ENCODE measurements at places on chromosomes 12 and 14.

DNA sequence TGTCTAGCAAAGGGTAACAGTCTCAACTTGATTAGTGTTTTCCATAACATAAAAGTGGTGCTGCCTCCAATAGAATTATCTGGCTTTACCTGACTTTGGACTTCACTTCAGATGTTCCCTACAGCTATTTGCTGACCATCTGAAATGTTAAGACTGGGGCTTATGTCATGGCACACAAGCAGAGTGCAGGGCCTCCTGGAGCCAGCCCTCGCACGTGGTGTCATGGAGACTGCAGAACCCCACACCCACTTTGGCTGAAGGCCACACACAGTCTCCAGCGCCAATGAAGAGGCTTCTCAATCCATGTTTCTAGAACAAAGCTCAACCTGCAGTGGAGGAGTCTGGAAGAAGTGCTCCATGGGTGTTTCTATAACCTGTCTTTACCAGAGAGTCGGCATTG lies 169.6 kb upstream of the FRMD6 start:
- no peak for DNase-seq

GRCh38 chr12:99372257-99372920 lies 275.2 kb upstream of the GARIN6 start:
- no peak for DNase-seq

- no peak for DNase-seq
Measured at GRCh38 chr12:19970116-19970515, 398.2 kb upstream of the PDE3A start.

- peak; percentile 67 for DNase-seq
Measured at GRCh38 chr14:22973217-22974032, 8.9 kb downstream of the AJUBA start.

GRCh38 chr12:42282294-42282693 lies 43.6 kb downstream of the ZCRB1 start:
- no peak for DNase-seq

DNA sequence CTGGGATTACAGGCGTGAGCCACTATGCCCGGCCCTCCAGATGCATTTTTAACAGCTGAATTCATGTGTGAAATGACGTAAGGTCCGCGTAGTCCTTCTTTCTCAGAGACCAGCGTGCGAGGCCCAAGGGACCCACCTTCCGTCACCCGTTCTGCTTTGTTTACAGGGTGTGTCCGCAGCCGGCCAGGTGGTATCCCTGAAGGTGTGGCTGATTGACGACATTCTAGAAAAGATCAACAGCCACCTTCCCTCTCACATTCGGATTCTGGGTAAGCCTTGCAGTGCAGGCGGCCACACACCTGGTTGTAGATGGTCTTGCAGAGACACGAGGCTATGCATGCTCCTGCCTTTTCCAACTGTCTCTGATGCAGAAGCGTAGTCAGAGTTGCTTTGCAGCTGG lies 9.9 kb downstream of the PUS1 start:
- no peak for DNase-seq

- no peak for DNase-seq
Measured at GRCh38 chr12:111429828-111430432, 24.2 kb downstream of the SH2B3 start.

DNA sequence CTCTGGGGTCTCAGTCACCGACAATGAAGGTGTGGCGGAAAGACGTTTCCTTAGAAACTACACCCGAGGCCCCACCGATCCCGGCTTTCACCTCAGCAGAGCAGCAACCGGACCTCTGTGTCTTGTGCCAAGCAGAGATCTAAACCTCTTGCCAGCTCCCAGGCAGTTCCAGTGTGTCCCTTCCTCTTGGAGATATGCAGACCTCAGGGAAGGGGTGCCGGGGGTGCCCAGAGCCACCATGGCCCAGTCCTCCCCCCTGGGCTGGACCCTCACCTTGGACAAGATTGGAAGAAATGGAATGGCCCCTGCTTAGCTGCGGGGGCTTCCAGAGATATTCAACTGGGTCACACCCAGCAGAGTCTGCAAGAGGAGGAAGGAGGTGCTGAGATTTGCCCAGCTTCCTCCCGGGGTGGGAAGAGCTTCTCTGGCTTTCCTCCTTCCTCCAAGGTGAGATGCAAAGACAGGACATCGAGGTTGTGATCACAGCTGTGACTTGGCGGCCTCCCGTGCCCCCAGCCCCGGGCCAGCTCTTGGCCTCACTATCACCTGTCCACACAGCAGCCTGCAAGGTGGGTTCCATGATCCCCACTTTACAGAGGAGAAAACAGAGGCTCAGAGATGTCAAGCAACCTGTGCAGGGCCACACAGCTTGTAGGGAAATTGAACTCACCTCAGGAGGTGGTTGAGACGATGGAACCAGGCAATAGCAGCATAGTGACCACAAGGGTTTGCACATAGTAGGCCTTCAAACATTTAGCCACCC lies 281.7 kb upstream of the RTL1 start:
- DNase-seq: no peak

GRCh38 chr12:27915021-27915420 lies 57.5 kb downstream of the PTHLH start:
- DNase-seq: no peak

All from suppressor macrophage treated with lipopolysaccharide for 4 hours (primary cell).